ENCODE measurements at places on chromosomes 1 and 21. TPM values are rescaled to one million over a fixed set of nuclear protein-coding genes. Genes with fewer than 3 reads are reported as not detected.

DNA sequence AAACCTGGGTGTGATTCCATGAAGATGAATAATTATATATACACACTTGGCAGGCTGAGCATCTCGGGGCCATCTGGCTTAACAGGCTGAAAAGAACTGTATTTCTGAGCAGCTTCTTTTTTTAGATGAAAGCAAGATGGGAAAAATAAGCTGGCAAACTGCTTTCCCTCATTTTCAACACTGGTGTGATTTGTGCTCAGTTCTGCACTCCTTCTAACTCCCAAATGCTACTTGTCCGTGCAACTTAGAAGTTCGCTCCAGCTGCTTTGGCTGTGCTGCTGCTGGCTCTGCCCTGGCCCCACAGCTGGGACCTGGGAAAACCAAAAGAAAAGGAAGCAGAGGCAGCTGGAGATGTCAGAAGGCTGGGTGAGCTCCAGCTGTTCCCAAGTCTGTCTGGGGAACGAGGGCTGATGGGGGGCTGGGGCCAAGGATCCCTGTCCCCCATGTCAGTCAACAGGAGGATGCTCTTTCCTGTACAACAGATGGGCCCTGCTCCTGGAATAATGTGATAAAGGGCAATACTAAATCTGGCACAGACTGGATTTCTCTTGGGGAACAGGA lies 44.9 kb downstream of the PAFAH2 start:
- H3K27me3 ChIP-seq = no peaks in the 10 kb centered on the region
- H3K36me3 ChIP-seq = no peaks in the 10 kb centered on the region
- H3K27ac ChIP-seq = no peak overlapping the region
- no peak overlapping the region for H3K4me3 ChIP-seq
- H3K4me1 ChIP-seq = no peaks in the 10 kb centered on the region

GRCh38 chr1:23748016-23748415 lies 4.7 kb downstream of the ELOA start:
- DNase-seq = no peak
- no peak overlapping the region for H3K27ac ChIP-seq
- no peak overlapping the region for H3K4me3 ChIP-seq
- no peaks in the 10 kb centered on the region for H3K4me1 ChIP-seq
- no peaks in the 10 kb centered on the region for H3K27me3 ChIP-seq

GRCh38 chr1:20322081-20322824 lies 31.6 kb downstream of the VWA5B1 start:
- H3K27ac ChIP-seq = no peak overlapping the region
- peaks cover 20% of the 10 kb centered on the region for H3K4me1 ChIP-seq
- H3K36me3 ChIP-seq = no peaks in the 10 kb centered on the region
- H3K27me3 ChIP-seq = no peaks in the 10 kb centered on the region
- no peak overlapping the region for H3K4me3 ChIP-seq

- H3K27ac ChIP-seq = no peak overlapping the region
- H3K36me3 ChIP-seq = no peaks in the 10 kb centered on the region
- no peaks in the 10 kb centered on the region for H3K27me3 ChIP-seq
- H3K4me3 ChIP-seq = no peak overlapping the region
- H3K4me1 ChIP-seq = peaks cover 11% of the 10 kb centered on the region
Measured at GRCh38 chr1:151907363-151908139, 1.8 kb downstream of the THEM4 start.

DNA sequence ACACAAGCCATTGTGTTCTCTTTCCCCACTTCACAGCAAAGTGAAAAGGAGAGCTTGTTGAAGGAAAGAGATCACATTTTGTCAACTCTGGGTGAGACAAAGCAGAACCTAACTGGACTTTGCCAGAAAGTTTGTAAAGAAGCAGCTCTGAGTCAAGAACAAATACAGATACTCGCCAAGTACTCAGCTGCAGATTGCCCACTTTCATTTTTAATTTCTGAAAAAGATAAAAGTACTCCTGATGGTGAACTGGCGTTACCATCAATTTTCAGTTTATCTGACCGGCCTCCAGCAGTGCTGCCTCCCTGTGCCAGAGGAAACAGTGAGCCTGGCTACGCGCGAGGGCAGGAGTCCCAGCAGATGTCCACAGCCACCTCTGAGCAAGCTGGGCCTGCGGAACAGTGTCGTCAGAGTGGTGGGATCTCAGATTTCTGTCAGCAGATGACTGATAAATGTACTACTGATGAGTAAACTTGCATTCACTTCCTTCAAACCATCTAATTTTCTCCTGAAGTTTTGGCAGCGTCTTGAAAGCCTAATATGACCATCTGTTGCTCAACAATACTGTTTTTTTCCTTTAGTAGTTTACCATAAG lies 43.7 kb downstream of the BACH1 start:
- H3K27ac ChIP-seq = no peak overlapping the region
- no peaks in the 10 kb centered on the region for H3K4me1 ChIP-seq
- no peak for DNase-seq
- no peak overlapping the region for H3K4me3 ChIP-seq
- H3K36me3 ChIP-seq = no peaks in the 10 kb centered on the region

- no peaks in the 10 kb centered on the region for H3K36me3 ChIP-seq
- no peaks in the 10 kb centered on the region for H3K4me1 ChIP-seq
- DNase-seq = no peak
Measured at GRCh38 chr1:183979437-183979836, 58.1 kb downstream of the COLGALT2 start.

- H3K4me1 ChIP-seq = peaks cover 14% of the 10 kb centered on the region
- H3K27ac ChIP-seq = no peak within 1 kb of the TSS
- peak within 1 kb of the TSS; percentile 15 for H3K4me3 ChIP-seq
- no peaks in the 10 kb centered on the region for H3K36me3 ChIP-seq
- DNase-seq = no peak
- H3K27me3 ChIP-seq = no peaks in the 10 kb centered on the region
Measured at GRCh38 chr1:12063141-12064072, at the start of gene TNFRSF8. Gene TNFRSF8 (plus strand): TSS chr1:12063303. CDS start chr1:12063599, 296 bp downstream.

GRCh38 chr1:207397525-207397926 lies 56.6 kb upstream of the CR2 start:
- no peak for DNase-seq
- no peaks in the 10 kb centered on the region for H3K4me1 ChIP-seq
- no peak overlapping the region for H3K27ac ChIP-seq
- no peaks in the 10 kb centered on the region for H3K36me3 ChIP-seq

Gene LINGO4
- polyA plus RNA-seq = 1.4 TPM
